ENCODE measurements at places on chromosomes 7 and 10.

GRCh38 chr10:95881316-95881715 lies 26.5 kb upstream of the CC2D2B start:
- no peak for DNase-seq

DNA sequence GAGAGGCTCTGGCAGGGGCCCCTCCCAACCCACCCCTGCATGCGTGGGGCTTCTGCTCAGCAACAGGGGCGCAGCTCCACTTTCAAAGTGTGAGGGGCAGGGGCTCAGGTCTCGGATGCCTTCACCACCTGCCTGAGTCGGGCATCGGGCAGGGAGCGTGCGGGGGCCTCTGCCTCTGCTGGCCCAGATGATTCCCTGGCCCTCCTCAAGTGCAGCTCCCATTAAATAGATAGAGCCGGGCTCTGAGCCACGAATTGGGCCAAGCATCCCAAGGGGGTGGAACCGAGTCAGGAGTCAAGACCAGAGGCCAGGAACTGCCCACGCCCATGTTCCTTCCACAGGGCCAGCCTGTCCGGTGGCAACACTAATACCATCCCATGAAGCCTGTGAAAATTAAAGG lies 108.9 kb upstream of the FAM20C start:
- no peak for DNase-seq

- DNase-seq = no peak
Observed at GRCh38 chr7:685540-685939, 41.0 kb upstream of the DNAAF5 start.

- DNase-seq = no peak
Observed at GRCh38 chr10:126137562-126138221, 241.3 kb downstream of the FANK1 start.

DNA sequence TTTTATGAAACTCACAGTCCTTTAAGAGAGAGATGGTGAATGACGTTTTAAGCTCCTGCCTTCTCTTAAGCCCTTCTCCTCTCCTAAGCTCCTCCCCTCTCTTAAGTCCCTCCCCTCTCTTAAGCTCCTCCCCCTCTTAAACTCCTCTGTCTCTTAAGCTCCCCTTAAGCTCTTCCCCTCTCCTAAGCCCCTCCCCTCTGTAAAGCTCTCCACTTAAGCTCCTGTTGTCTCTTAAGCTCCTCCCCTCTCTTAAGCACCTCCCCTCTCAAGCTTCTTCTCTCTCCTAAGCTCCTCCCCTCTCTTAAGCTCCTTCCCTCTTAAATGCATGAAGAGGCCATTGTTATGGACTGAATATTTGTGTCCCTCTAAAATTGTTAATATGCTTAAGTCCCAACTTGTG lies 1180.6 kb upstream of the AUTS2 start:
- DNase-seq = no peak

DNA sequence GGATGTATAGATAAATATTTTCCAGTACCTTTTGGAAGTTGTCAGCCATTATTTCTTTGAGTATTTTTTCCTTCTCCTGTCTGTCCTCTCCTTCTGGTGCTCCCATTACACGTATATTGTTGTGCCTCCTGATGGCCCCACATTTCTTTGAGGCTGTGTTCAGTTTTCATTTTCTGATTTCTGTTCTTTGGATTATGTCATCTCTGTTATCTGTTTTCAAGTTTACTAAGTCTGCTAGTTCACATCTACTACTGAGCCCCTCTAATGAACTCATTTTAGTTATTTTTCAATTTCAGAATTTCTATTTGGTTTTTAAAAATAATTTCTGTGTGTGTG lies 16.3 kb downstream of the RBM33 start:
- no peak for DNase-seq

DNA sequence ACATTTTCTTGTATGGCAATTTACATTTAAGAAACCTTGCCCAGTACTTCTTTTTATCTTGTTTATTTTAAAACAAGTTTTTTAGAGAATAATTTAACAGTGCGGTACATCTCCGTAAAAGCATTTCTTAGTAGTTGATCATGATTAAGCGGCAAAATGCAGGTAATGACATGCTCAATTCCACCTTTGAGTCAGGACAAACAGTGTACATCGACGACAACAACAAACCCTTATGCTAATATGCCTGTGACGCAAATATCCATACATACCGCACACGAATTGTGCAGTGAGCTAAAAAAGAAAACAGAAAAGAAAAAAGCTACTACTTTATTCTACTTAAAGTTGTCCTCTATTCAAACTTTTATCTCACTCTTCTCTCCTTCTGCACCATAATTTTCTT lies 1.9 kb downstream of the MAGI2 start:
- no peak for DNase-seq

DNA sequence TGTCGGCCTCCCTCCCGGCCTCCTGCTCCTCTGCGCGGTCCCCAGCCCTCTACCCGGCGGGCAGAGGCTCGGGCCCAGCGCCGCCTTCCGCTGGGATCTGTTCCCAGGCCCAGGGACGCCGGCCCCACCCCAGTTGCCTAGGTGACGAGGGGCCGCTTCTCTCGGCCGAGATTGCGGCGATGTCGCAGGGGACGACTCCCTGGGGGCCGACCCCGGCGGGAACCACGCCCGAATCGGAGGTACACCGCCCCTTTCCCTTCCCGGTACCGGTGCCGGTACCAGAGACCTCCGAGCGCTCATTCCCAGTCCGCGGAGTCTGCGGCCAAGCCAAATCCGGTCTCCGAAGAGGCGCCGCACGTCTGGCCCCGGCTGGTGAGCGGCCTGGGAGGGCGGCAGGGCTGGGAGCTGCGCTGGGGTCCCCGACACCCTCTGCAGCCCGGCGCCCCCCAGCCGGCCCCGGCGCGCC lies at the start of gene CABCOCO1:
TSS of gene CABCOCO1 (plus strand) at position 136 of the 466 bp plus-strand sequence. CDS start at position 180, 44 bp downstream.
- no peak for DNase-seq

- no peak for DNase-seq
Observed at GRCh38 chr7:75572814-75573213, 80.7 kb downstream of the SPDYE5 start.

- no peak for DNase-seq
Observed at GRCh38 chr7:78399033-78399769, 600.6 kb downstream of the PHTF2 start.

- no peak for DNase-seq
Observed at GRCh38 chr7:148903504-148903903, 19.4 kb upstream of the EZH2 start.

DNA sequence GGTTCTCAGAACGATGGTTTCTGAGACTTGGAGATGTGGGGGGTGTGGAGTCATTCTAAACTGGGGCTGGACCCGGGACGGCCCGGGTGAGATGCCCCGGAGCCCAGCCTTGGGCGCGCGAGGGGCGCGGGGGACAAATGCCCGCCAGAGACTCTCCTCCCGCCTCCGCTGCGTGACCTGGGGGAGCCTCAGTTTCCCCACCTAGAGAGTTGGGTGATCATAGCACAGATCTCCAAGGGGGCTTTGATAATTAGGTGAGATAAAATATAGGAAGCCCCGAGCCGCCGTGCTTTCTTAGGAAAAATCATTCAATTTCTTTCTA lies 658 bp upstream of the FZD8 start:
- DNase-seq = no peak

DNA sequence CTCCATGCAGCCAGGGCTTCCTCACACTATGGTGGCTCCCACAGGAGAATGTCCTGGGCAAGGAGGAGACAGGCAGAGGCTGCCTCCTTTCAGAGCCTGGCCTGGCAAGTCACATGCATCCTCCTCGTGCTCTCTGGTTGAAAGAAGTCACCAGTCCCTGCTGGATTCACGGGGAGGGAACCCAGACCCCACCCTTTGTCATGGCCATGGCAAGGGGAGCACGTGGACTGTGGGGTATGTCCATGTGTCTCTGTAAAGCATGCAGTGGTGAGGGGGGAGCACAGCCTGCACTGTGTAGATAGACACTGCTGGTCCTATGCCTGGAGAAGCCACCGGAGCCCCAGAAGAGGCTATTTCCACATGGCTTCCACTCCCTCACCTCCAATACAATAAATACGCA lies 225.0 kb downstream of the TCERG1L start:
- DNase-seq = no peak

- no peak for DNase-seq
Observed at GRCh38 chr10:116892907-116893685, 43.8 kb downstream of the ENO4 start.

Data from T-helper 22 cell (primary cell).